Tibial nerve (tissue), 4 donors: ENCODE measurements at places on chromosomes 16 and 17. TPM values are rescaled to one million over a fixed set of nuclear protein-coding genes. Genes with fewer than 3 reads are reported as not detected.
A peak's percentile ranks its signal among the peaks of the same experiment; 100 is the strongest.

GRCh38 chr16:49092704-49093103 lies 188.9 kb downstream of the CBLN1 start:
- no peak for DNase-seq
- no peaks in the 10 kb centered on the region for H3K27me3 ChIP-seq
- H3K4me1 ChIP-seq = no peaks in the 10 kb centered on the region
- H3K4me3 ChIP-seq = no peak overlapping the region

DNA sequence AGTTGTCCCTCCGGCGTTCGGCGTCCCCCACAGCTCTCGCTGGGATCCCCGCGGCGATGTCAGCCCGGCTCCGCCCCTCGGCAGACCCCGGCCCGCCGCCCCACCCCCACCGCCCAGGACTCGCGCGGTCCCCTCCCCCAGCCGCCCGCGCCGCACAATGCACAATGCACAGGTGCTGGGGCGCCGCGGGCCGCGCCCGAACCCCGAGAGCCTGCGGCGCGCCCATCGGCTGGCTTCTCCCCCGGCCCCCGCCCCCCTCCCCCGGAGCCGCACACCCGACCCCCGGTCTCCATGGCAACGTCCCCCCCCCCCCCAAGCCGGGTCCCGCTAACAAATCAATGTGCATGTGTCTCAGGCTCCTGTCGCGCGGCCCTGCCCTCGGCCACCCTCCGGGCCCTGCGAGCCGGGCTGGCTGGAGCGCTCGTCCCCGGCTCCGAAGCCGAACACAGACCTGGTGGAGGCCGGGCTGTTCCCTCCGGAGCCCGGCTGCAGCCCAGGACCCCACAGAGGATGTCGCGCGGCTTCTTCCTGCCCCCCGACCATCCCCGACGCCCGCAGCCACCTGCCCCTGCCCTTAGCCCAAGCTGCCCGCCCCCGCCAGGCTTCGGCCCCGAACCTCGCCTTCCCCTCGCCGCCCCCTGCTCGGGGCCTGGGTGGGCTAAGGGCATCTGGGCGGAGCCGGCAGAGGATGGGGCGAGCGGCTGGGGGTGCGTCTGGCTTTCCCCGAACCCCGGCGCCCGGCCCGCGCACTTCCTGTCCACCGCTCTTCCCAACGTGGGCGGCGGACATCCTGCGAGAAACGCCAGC lies 818 bp upstream of the CBX8 start:
- H3K27ac ChIP-seq = peak overlapping the region; percentile 86
- H3K27me3 ChIP-seq = peaks cover 74% of the 10 kb centered on the region
- peak overlapping the region; percentile 41 for H3K4me3 ChIP-seq
- H3K36me3 ChIP-seq = no peaks in the 10 kb centered on the region
- DNase-seq = no peak

TLCD3B gene
- total RNA-seq = not detected

DNA sequence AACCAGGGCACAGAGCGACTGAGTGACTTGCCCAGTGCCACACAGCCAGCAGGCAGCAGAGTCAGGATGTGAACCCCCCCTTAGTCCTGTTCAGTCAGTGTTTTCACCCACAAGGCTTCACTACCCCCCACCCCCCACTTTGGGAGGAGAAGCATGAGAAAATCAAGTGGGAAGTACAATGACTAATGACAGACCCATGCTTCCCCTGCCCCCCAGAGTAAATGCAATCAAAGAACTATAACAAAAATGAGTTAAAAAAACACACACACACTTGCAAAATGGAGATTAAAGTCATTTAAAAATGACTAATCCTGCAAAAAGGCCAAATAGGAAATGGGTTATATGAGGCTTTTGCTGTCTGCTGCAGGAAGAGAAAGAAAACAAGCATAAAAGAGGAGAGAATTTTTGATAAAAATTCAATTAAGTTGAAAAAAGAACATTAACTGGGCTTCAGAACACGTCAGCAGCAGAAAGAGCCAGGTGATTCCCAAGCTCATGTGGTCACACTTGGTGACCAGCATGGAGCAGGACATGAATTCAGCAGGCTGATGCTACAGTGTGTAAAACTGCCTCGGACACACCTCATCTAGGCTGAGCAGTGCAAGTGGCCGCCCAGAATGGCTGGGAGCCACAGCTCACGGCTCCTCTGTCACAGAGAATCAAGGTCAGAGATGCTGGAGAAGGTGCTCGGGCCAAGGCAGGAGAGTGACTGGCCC lies 212.3 kb downstream of the ZNF423 start:
- H3K36me3 ChIP-seq = peaks cover under 1% of the 10 kb centered on the region
- H3K4me3 ChIP-seq = no peak overlapping the region
- H3K27me3 ChIP-seq = no peaks in the 10 kb centered on the region
- H3K27ac ChIP-seq = no peak overlapping the region
- no peak for DNase-seq

PKMYT1 gene
- total RNA-seq = 0.84 TPM

OR1F1 gene
- not detected for total RNA-seq

KRT222 gene
- 8.0 TPM for total RNA-seq

DNA sequence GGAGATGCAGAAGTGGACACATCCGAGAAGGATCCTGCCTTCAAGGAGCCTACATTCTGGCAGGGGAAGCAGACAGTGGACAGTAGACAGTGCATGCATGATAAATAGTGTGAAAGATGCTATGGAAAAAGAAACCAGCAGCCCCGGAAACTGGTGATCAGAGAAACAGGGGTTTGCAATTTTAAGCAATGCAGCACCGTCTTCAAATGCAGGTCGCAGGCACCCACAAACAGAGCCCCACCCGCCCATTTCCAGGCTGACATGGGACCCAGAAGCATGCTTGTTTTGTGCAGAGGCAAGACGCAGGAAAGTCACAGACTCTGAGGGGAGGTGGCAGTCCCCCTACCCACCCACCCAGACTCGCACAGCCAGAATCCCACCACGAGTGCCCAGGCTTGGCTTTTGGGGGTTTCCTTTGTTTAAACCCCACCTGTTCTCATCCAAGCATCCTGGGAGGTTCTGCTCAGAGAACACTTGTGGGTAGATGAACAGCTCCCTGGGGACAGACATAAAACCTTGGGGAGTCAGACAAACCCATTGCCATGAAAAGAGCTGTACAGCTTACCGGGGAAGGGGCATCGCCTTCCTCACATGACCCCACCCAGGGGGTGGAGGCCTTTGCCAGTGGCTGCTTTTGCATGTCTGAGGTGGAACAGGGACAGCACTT lies 114.3 kb downstream of the MGAT5B start:
- no peak overlapping the region for H3K27ac ChIP-seq
- H3K4me3 ChIP-seq = no peak overlapping the region
- H3K36me3 ChIP-seq = no peaks in the 10 kb centered on the region
- H3K27me3 ChIP-seq = peaks cover 16% of the 10 kb centered on the region

GRCh38 chr16:57950382-57950781 lies 20.5 kb downstream of the CNGB1 start:
- DNase-seq = no peak
- no peak overlapping the region for H3K4me3 ChIP-seq

- H3K36me3 ChIP-seq = no peaks in the 10 kb centered on the region
- no peaks in the 10 kb centered on the region for H3K4me1 ChIP-seq
- H3K27me3 ChIP-seq = no peaks in the 10 kb centered on the region
- no peak overlapping the region for H3K4me3 ChIP-seq
- no peak for DNase-seq
Observed at GRCh38 chr17:9350080-9350479, 225.5 kb downstream of the STX8 start.

DNA sequence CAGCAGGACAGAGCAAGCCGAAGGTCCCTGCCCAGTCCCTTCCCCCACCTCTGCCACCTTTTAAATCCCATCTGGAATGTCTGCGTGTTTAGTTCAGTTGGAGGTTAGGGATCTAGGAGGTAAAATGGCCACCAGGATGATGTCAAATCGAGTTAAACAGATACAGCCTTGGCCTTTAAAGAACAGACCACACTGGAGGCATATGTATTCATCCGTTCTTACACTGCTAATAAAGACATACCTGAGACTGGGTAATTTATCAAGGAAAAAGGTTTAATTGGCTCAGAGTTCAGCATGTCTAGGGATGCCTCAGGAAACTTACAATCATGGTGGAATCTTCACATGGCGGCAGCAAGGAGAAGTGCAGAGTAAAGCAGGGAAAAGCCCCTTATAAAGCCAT lies 167.8 kb upstream of the CACNG5 start:
- no peak overlapping the region for H3K27ac ChIP-seq
- no peak for DNase-seq
- H3K27me3 ChIP-seq = no peaks in the 10 kb centered on the region
- no peaks in the 10 kb centered on the region for H3K36me3 ChIP-seq
- H3K4me1 ChIP-seq = no peaks in the 10 kb centered on the region
- no peak overlapping the region for H3K4me3 ChIP-seq

DNA sequence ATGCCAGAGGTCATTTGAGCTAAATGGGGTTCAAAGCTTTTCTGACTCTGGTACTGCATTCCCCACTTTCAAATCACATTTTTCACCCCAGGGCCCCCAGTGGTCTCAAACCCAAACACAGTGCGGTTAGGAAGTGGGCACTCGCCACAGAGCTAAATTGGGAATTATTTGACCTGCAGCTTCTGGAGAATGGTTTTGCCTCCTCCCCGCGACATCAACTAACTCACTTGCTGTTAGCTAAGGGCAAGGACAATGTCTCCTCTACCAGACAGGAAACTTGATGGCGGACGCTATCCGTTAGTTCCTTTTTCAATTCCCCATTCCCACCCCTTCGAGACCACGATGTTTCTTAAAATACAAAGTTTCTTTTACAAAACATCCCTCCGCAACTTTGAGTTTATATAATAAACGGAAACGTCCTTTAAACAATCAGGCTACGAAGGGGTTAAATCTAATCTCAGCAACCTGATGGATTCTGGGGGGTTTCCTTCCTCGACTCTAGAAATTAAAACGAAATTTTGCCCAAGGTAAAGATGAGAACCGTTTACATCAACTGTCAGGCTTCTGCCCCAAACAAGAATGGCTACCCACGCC lies 500 bp upstream of the KAT7 start:
- no peaks in the 10 kb centered on the region for H3K4me1 ChIP-seq
- DNase-seq = no peak
- H3K4me3 ChIP-seq = peak overlapping the region; percentile 97
- no peaks in the 10 kb centered on the region for H3K27me3 ChIP-seq

SLC38A8 gene
- not detected for total RNA-seq

TBC1D28 gene
- not detected for total RNA-seq

GRCh38 chr16:57694725-57695679 lies at the start of gene DRC7:
Gene DRC7, plus strand, starts transcription at chr16:57694806. Its CDS starts 3,144 bp downstream, at chr16:57697950.
- H3K27me3 ChIP-seq = no peaks in the 10 kb centered on the region
- H3K4me1 ChIP-seq = no peaks in the 10 kb centered on the region
- H3K36me3 ChIP-seq = no peaks in the 10 kb centered on the region
- peak within 1 kb of the TSS; percentile 36 for H3K4me3 ChIP-seq

GRCh38 chr17:49512296-49513043 lies 17.4 kb downstream of the NGFR start:
- peaks cover 42% of the 10 kb centered on the region for H3K4me1 ChIP-seq
- H3K4me3 ChIP-seq = no peak overlapping the region
- no peaks in the 10 kb centered on the region for H3K36me3 ChIP-seq
- no peak overlapping the region for H3K27ac ChIP-seq

DNA sequence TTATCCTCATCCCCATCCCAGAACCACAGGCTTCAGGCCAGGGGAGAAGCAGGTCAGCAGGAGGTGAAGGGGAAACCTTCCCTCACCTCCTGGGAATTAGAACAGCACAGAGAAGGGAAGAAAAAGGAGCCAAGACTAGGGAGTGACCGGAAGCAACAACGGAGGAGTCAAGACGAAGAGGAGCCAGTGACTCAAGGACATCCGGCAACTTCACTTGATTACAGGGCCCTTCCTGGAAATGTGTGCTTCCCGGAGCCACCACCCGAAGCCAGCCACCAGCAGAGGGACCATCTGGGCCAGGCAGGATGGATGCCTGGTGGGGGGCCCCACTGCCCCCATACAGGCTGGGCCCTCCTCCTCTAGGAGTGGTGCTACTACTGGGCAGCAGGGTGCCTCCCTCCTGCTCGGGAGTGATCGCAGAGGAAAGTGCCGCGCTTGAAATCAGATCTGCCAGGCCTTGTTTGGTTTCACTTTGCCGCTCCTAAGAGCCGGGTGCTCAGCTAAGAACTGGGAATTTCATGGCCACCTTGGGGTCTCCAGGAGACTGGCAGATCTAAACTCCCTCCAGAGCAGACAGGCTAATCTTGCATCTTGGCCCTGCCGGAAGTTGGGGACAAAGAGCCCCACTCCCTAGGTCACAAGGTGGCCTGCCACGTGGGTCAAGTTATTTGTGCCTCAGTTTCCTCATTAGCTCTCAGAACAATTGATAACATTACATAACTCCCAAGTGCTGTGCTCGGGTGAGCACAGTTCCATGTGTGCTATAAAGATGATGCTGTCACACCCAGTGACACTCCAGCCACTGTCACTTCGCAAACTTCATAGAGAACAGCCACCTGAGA lies 6.6 kb downstream of the CDC42EP4 start:
- H3K36me3 ChIP-seq = no peaks in the 10 kb centered on the region
- H3K27me3 ChIP-seq = no peaks in the 10 kb centered on the region
- H3K4me1 ChIP-seq = peaks cover 94% of the 10 kb centered on the region

ANKS4B gene
- total RNA-seq = not detected

DNA sequence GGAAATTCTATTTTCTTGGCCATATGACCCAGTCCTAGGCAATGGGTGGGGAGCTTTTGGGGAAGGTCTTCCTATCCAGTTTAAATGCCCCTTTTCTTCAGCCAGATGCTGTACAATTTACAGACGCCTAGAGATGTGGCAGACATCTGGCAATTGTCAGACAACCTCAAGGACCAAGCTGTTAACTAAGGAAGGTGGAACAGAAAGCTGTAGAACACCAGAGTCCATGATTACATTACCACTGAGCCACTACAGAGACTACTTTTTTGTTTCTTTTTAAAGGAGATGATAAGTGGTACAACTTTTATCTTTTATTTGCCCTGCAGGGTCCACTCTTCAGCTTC lies 21.1 kb upstream of the CORO6 start:
- H3K4me3 ChIP-seq = no peak overlapping the region
- H3K4me1 ChIP-seq = peaks cover 5% of the 10 kb centered on the region
- H3K36me3 ChIP-seq = no peaks in the 10 kb centered on the region
- DNase-seq = no peak
- no peaks in the 10 kb centered on the region for H3K27me3 ChIP-seq
- peak overlapping the region; percentile 63 for H3K27ac ChIP-seq

- no peak for DNase-seq
- no peak overlapping the region for H3K27ac ChIP-seq
- peaks cover 32% of the 10 kb centered on the region for H3K27me3 ChIP-seq
- H3K36me3 ChIP-seq = no peaks in the 10 kb centered on the region
Observed at GRCh38 chr17:48374650-48375230, 55.3 kb downstream of the SKAP1 start.

- H3K4me3 ChIP-seq = no peak overlapping the region
- peaks cover 24% of the 10 kb centered on the region for H3K4me1 ChIP-seq
- no peak for DNase-seq
- H3K27me3 ChIP-seq = no peaks in the 10 kb centered on the region
- peaks cover 71% of the 10 kb centered on the region for H3K36me3 ChIP-seq
Observed at GRCh38 chr17:8467527-8467926, 31.8 kb downstream of the NDEL1 start.

DNA sequence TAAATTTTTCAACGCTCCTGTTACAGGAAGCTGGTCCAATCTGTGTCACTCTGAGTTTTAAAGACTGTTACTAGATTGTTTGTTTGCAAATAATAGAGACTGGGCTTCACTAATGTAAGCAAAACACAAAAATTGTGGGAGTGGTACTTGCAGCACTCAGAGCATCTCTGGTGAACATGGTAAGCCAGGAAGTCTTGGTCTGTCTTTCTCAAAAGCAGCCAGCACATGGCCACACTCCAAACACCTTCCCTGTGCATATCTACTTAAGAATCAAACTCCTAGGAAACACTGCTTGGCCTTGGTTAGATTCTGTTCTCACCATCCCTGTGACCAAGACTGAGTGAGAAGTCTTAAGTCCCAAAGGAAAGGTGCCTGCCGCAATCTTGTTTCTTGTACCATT lies 49.7 kb upstream of the SALL1 start:
- DNase-seq = no peak
- no peak overlapping the region for H3K4me3 ChIP-seq
- H3K27me3 ChIP-seq = no peaks in the 10 kb centered on the region
- no peaks in the 10 kb centered on the region for H3K4me1 ChIP-seq

GRCh38 chr17:6269478-6269877 lies 165.4 kb downstream of the AIPL1 start:
- H3K27me3 ChIP-seq = no peaks in the 10 kb centered on the region
- no peak overlapping the region for H3K27ac ChIP-seq
- H3K4me3 ChIP-seq = no peak overlapping the region

PMFBP1 gene
- total RNA-seq = 1.2 TPM
